Caco-2 (cell line): ENCODE measurements at places on chromosomes 12 and 14. TPM values are rescaled to one million over a fixed set of nuclear protein-coding genes. Genes with fewer than 3 reads are reported as not detected.

The PLEKHA5 gene
- 69.1 and 79.2 TPM in 2 replicates for total RNA-seq

The ERP27 gene
- total RNA-seq: 0.98 and 1.1 TPM in 2 replicates

The DIO3 gene
- 0.41 and 0.53 TPM in 2 replicates for total RNA-seq

The RAD51AP1 gene
- 86.2 and 87.4 TPM in 2 replicates for total RNA-seq

The CLEC4C gene
- not detected in 2 replicates for total RNA-seq

The TTC5 gene
- 20.6 and 27.2 TPM in 2 replicates for total RNA-seq

The CARMIL3 gene
- total RNA-seq: 0.88 and 1.00 TPM in 2 replicates

The WSB2 gene
- 36.7 and 37.6 TPM in 2 replicates for total RNA-seq

The CACNA2D4 gene
- total RNA-seq: 2.0 and 2.2 TPM in 2 replicates

The PPP1R12A gene
- total RNA-seq: 60.7 and 62.5 TPM in 2 replicates

DNA sequence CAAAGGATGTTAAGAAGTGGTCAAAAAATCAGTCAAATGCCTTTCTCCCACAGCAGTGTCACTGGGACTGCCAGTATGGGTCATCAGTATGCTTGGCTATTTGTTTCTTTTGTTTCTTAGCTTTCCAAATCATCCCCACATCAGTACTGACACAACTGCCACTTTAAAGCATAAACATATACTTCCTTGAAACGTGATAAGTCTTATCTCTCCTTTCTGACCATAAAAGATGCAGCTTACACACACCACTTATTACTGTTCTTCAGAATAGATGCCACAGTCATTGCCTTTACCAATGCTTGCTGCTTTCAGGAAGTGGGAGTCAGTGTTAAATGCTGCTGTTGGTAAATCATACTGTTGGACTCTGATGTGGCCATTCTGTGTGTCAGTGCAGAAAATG is 18.6 kb upstream of the GARIN2 start:
- DNase-seq: no peak

- DNase-seq: no peak
These were observed 10.6 kb downstream of the SIX4 start for GRCh38 chr14:60713513-60713912.

DNA sequence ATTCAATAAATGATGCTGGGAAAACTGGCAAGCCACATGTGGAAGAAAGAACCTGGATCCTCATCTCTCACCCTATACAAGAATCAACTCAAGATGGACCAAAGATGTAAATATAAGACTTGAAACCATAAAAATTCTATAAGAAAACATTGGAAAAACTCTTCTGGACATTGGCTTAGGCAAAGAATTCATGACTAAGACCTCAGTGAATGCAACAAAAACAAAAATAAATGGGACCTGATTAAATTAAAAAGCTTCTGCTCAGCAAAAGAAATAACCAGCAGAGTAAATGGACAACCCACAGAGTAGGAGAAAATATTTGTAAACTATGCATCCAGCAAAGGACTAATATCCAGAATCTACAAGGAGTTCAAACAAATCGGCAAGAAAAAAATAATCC is 24.6 kb downstream of the ATG2B start:
- DNase-seq: no peak

DNA sequence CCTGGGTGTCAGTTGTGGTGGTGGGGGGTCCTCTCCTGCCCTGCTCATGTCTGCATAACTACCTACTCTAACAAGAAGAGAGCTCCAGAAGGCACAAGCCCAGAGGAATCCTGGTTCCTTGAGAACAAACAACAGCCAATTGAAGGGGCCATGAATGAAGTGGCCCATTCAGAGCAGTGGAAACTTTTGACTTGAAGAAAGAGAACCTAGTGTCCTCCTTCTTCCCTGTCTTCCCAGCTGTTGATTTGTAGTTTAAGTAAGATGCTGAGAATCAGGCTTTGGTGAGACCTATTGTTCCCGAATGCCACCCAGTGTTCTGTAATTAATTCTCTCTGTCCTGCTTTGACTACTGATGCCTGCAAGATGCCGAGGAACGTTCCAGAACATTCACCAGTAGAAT is 79.2 kb downstream of the C14orf132 start:
- no peak for DNase-seq

DNA sequence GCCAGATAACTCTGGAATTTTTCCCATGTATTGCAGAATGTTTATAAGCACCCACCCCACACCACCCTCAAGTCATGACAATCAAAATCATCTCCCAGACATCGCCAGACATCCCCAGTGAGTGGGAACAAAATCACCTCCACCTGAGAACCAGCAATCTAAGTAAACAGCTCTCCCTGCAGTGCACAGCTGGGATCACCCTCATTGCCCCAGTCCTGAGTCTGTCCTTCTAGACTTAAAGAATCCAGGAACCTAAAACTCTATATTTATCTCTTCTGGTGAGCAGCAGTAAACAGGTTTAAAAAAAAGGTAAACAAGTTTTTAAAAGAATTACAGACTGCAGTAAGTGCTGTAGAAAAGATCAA is 43.3 kb upstream of the CMKLR1 start:
- no peak for DNase-seq

DNA sequence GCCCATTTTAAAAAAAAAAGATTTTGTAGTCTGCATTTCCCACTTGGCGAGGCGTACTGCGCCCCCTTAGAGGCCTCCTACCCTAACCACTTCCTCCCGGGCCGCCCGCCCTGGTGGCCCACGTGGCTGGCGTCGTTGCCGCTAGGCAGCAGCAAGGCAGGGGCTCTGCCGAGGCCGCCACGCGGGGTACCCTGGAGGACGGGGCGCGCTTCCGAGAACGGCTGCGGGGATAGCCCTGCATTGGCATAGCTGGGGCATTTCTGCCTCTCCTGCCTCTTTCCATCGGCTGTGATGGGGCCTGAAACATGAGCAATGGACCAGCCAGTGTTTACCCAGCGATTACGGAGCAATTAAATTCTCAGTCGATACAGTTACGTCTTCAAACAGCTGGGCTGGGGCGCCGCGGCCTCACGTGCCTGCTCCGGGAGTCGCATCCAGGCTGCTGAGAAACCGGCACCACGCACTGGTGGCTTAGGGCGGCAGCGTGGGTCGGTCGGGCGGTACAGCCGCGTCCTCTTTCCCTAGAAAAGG is 38.0 kb downstream of the IQSEC3 start:
- no peak for DNase-seq

GRCh38 chr12:15001733-15002382 is 29.0 kb downstream of the PDE6H start:
- DNase-seq: no peak

- no peak for DNase-seq
These were observed 45.2 kb upstream of the BAZ1A start for GRCh38 chr14:34920339-34920738.

GRCh38 chr14:22492622-22493542 is 96.1 kb downstream of the DAD1 start:
- DNase-seq: no peak

DNA sequence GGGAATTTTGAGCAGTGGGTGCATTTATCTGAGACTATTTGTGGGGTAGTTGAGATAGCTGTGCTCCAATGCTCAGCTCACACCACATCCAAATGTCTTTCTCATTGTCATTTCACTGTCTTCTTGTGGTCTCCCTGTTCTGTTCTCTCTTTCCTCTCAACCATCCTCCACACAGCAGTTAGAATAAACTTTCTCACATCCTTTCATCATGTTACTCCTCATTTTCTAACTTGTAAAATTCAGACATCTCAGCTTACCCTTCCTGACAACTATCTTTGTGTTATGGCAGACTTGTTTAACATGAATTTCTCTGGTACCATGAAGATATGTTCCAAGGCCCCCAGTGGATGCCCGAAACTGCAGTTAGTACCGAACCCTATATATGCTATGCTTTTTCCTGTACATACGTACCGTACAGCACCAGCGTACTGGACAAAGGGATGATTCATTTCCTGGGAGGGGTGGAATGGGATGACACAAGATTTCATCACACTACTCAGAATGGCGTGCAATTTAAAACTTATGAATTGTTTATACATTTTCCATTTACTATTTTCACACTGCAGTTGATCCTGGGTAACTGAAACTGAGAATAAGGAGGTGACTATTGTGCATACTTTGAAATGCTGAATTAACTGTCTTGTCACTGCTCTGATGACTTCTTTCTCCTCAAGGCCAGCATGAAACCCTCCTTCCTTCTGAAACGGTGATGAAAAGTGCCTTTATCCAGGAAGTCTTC is 177.1 kb upstream of the SLC38A2 start:
- no peak for DNase-seq

GRCh38 chr14:76371066-76371465 is 4.9 kb upstream of the ESRRB start:
- DNase-seq: no peak

- DNase-seq: no peak
These were observed 158.8 kb downstream of the C12orf42 start for GRCh38 chr12:103336940-103337339.

DNA sequence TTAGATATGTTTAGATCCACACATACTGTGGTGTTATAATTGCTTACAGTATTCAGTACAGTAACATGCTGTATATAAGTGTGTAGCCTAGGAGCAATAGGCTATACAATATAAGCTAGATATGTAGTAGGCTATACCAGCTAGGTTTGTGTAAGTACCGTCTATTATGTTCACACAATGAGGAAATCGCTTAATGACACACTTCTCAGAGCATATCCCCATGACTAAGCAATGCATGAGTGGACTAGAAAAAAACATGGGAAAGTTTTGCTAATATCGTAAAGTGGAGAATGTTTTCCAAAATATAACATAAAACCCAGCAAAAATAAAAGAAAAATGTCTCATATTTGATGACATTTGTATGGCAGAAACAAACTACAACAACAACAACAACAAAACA is 27.3 kb downstream of the AKAP3 start:
- DNase-seq: no peak

- no peak for DNase-seq
These were observed 60.1 kb upstream of the RFX4 start for GRCh38 chr12:106522708-106523107.

DNA sequence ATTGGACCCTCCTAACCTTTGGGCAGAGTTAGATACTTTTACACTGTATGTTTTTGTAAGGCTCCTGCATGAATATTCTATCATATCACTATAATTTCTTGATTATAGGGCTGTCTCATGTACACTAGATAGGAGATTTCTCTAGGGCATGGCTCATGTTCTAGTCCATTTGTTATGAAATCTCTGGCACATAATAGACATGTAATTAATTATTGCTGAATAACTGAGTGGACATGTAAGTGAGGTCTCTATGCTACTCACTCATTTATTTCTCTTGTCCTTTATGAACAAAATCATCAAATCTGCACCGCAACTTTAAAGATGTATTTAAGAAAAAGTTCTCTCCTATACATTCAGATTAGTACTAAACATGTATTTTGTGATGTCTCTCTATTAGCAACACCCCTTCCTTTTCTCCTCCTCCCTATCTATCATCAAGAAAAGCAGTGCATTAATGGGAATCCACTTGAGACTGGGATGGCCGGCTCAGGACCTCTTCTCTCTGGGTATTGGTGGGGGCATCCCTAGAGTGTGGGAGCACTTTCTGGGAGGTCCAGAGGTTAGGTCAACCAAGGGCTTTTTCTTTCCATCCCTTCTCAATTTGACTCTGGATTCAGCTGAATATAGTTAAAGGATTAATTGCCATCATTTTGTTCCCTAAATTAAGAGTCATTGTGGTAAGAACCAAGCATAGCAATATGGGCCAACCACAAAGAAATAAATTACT is 168.0 kb upstream of the HMGA2 start:
- DNase-seq: no peak

DNA sequence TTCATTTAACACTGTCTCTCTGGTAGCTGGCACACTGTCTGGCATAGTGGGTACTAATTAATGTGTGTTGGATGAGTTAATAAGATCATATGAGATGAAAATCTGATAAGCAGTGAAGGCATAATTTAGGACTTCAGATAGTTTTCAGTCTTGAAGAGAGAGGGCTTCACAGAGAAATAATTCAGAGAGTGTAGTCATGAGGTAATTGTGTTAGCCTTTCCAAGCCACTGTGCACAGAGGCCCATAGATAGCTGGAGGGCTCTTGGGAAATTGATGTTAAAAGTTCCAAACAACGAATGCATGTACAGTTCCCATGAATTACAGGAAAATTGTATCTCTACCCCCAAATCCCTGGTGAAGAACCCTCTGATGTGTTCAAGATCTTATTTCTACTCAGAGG is 133.8 kb upstream of the HMGA2 start:
- no peak for DNase-seq

DNA sequence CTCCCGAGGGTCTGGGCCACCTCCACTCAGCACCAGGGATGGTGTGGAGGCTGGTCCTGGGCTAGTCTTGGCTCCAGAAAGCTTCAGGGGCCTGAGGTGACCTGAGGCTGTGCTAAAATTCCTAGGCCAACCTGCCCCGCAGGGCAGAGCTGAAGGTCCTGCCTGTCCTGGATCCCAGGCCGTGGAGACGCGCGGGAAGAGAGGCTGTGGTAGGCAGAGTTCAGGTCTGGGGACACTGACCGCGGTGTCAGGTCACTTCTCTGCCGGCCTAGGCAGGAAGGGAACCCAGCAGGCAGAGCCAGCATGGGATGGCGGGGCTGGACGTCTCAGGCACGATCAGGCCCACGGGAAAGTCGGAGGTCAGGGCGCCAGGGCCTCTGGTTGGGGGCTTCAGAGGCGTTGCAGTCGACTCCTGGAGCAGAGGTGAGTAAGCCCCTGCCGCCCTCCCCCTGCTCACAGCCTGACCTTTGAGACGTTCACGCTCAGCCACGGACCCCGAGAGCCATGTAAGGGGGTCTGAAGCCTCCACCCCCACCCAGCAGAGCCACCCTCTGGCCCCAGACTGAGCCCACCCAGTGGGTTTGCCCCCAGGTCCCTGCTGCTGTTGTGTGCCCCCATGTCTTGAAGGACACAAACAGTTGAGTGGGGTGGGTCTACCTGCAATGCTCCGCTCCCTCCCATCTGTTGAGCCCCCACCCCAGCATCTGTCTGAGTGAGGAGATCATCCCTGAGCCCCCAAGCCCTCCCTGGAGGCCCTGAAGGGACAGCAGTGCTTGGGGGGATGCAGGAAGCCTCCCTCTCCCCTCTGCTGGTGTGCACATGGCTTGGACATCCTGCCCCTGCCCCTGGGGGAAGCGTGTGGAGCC is 142.7 kb downstream of the KIF26A start:
- no peak for DNase-seq

DNA sequence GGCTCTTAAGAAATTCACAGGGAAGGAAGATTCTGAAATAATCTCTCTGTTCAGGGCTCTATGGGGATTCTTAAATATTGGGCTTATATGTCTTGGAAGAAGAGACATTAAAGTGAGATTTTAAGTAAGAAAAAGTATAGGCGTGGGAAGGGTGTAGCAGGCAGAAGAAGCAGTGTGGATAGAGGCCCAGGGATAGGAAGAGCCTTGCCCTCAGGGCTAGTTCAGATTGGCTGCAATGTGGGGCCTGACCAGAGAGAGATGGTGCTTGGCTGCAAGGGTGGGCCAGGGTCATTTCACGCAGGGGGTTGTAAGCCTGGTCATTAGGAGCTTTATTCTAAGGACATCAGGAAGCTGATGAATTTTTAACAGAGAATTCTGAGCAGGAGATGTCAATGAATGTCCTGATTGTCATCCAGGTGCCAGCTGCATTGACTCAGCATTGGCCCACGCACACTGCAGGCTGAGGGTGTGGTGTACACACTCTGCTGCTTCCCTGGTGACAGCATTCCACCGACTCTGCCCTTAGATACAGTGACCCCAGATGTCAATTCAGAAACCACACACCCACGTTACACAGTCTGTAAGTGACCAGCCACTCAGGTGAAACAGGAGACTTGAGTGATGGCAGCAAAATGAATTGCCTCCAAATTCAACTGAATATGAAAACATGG is 582.5 kb downstream of the NRXN3 start:
- no peak for DNase-seq
